ENCODE measurements at places on chromosomes 5 and 9.
A peak's percentile ranks its signal among the peaks of the same experiment; 100 is the strongest.

DNA sequence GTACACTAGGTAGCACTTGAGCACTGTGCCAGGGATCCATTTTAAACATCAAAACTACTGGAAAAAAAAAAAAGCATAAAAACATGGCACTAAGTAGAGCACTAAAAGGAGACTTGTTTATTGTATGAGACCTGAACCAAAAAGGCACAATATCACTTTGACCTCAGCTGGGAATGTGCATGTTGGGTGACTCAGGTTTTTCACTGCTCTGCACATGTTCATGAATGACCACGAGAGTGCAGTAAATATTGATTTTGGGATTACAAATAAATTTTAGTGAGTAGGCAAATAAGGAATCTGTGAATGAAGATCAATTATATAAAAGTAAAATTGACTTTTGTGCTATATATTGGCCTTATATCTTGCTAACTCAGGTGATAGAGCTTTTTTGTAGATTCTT lies 11.8 kb downstream of the RMI1 start:
- DNase-seq, result no peak

DNA sequence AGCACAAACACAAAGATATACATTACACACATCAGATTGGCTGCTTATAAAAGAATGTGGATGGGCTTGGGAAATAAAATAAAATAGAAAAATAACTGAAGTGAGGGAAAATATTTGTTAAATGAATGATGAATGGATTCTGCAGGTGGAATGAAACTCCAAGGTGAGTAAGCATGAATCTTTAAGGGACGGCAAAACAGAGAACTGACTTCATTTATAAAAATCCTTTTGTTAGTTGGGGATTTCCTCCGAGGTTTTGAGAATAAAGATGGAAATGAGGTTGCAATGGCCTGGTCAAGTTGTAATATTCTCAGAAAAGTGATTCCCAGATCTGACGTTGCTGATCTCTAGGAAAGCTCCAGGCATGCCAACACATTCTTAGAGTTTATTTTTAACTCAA lies 20.9 kb upstream of the SEMA6A start:
- DNase-seq, result no peak

GRCh38 chr9:32423371-32423770 lies 38.9 kb downstream of the ACO1 start:
- DNase-seq, result no peak

DNA sequence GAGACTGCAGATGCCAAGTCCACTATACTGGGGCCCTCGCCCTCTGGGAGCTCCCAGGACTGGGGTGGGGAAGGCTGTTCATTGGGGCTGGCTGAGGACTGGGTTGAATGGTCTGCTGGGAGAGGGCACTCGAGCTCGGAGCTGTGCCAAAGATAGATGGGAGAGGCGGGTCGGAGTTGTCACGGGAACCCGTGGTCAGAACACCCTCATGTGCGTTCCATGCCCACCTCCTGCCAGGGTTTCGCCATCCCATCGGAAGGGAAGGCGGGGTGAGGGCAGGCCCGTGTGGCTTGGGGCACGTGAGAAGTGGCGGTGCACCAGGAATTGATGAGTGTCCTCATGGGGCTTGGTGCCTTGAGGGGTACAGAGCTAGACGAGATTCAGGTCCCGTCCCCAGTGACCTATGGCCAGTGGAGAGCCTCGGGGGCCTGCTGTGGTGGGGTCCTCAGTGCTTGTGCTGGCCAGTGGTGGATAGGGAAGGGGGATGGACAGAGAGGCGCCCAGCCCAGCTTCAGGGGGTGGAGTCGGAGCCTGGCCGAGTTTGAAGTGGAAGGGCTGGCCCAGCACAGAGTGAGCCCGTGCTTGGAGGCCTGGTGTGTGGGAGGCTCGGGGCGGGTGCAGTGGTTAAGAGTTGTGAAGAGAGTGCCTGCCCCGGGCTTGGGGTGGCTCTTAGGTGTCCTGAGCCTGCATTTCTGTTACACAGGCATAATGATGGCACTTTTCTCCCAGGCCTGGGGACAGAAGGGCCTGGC lies 4.3 kb downstream of the CACFD1 start:
- no peak for DNase-seq

DNA sequence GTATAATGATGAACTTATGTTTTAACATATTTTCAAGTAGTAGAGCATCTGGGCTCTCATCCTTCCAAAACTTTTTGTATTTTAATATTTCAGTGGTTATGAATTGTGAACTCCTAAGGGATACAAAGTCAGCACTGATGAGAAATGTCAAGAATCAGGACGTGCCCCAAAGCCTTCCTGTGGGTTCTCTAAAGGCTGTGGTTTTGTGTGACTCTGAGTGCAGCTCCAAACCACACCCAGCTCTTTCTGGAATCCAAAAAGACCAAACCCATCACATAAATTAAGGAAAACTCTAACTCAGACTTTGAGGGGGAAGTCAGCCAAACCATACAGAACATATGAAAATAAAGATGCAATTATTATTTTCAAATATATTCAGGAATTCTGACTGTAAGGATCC lies 40.8 kb upstream of the SMU1 start:
- no peak for DNase-seq

DNA sequence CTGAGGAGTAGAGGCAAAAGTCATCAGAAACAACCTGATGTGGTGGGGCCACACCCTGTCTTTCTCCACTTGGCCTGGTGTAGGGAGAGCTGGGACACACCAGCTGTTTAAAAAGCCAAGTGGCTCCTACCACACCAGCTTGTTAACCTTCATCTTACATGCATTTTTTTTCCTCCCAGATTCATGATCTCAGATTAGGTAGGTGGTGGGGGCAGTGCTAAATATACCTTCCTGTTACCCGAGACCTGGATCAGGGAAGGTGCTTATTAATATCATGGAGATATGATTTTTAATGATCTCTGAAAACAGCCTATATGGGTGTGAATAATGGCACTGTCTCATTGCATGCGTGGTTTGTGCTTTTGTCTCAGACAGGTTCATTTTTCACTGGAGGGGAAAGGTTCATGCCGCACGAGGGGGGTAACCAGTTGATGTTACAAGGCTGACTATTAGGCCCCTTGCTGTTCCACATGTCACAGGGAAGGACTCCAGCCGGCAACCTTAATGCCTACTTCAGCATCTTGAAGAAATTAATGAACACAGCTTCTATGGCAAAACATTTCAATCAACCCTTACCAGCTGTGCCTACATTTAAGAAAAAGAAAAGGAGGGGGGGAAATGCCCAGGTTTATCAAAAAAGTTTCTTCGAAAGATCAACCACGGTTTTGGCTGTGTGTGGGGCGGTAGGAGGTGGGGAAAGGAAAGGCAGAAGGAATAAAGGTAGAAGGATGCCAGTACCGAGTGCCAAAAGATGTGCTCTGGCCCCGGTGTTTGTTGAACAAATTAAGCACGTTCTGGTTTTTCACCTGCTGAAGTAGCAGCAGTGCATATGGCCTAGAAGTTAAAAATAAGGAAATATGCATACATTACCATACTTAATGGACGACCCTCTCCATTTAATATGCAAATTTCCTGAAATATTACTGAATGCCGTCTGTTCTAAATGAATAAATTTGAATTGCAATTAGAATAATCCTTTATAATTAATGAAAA lies 185.4 kb downstream of the EBF1 start:
- no peak for DNase-seq

GRCh38 chr9:131685753-131686706 lies 53.8 kb downstream of the RAPGEF1 start:
- DNase-seq, result peak; percentile 54

DNA sequence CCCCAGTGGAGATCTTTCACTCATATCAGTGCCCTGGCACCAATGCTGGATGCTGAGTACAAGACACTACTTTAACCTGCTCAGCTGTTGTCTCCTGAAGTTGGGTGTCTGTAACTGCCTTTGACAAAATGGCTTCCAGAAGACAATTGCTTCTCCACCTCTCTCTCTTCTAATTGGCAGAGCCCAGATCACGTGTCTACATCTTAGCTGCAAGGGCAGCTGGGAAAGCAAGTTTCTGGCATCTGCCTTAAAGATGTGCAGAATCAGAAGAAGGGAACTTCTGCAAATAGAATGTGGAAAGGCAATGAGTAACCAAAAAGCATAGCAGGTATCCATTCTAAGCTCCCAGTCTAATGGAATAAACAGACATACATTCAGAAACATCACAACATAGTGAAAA lies 81.1 kb downstream of the PDZD2 start:
- DNase-seq, result no peak

DNA sequence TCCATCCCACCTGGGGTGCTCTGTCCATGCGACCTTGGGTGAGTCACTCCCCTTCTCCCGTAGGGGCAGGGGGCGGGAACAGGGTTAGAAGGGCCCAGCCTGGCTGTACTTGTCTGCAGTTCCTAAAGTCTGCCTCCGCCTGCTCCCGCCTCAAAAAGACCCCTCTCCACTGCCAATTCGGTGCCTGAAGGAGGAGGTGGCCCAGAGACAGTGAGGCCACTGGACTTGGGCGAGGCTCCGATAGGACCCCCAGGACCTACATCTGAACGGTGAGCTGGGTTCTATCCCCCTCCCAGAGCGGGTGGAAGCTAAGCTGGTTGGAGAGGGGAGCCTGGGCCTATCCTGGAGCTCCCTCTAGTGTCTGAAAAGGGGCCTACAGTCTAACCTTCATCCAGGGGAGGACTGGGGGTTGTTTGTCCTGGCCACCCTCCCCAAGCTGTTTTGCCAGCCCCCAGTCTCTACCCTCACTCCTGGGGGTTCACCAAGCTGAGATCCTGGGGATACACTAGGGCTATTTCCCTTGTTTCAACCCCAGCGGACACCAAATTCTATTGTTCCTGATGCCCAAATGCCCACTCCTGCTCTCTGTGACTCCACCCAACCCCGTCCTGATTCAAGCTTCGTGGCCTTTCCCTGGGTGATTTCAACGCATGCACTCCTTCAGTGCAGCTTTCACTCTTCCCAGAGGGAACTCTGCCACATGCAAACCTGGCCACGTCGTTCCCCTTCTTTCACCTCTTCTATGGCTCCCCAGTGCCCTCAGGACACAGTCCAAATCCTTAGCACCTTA lies 6.1 kb upstream of the CRB2 start:
- peak; percentile 83 for DNase-seq

GRCh38 chr5:179233909-179234562 lies 111.2 kb downstream of the ADAMTS2 start:
- DNase-seq, result no peak

DNA sequence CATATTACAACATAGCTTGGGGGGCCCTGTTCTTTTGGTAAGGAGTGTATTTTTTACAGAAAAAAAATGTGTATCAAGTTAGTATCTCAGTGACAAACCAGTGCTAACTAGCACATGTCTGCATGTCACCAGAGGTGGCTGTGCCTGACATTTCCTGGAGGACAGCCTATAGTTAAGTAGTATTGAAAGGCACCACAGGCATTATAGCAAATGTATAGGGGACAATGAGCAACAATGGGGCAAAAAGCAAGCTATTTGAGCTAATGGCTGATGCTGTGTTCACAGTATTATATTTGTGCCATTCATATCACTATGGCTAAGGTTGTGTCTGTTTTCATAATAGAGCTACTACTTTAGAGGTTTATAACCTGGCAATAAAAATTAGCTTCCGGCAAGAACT lies 1644.0 kb downstream of the MAT2B start:
- no peak for DNase-seq

- no peak for DNase-seq
Measured at GRCh38 chr5:59090323-59090722, 507.4 kb downstream of the RAB3C start.

DNA sequence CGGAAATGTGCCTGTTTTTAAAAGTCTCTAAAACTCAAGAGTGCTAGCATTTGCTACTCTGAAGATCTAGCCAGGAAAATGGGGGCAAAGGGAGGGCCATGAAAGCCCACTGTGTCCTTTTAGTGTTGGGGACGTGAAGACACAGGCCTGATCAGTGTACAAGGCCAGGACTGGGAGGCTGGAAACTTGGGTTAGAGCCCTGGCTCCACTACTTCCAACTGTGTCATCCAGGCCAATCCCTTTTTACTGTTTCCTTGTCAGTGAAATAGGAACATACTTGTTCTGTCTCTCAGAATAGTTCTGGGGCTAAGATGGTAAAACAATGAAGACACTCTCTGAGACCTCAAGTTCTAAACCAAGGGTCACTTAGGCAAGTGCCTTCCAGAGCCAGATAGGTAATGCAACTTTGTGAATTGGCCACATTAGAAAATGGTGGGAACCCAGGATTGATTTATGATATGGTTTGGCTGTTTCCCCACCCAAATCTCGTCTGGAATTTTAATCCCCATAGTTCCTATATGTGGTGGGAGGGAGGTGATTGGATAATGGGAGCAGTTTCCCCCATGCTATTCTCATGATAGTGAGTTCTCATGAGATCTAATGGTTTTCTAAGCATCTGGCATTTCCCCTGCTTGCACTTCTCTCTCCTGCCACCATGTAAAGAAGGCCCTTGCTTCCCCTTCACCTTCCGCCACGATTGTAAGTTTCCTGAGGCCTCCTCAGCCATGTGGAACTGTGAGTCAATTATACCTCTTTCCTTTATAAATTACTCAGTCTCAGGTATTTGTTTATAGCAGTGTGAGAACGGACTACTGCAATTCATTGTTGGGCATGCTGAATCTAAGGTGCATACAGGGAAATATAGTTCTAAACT lies 30.4 kb upstream of the B4GALT1 start:
- no peak for DNase-seq

DNA sequence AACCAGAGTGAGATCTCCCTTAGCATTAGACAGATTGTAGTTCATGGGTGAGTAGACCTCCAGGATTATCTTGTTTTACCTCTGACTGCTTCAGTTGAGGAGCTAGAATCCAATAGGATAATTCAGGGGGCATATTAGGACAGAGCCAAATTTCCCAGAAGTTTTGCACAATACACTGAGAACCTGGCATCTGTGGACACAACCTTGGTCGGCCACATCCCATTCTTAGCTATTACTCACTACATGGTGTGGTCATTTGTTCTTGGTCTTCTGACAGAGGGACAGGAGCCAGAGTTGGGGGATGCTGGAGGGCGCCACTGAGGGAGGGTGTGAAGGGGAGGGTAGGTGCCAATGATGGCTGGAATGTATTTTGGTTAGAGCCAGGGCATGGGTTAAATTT lies 66.6 kb downstream of the NPR3 start:
- no peak for DNase-seq

GRCh38 chr5:76607353-76607871 lies 15.8 kb downstream of the F2RL2 start:
- DNase-seq, result no peak

DNA sequence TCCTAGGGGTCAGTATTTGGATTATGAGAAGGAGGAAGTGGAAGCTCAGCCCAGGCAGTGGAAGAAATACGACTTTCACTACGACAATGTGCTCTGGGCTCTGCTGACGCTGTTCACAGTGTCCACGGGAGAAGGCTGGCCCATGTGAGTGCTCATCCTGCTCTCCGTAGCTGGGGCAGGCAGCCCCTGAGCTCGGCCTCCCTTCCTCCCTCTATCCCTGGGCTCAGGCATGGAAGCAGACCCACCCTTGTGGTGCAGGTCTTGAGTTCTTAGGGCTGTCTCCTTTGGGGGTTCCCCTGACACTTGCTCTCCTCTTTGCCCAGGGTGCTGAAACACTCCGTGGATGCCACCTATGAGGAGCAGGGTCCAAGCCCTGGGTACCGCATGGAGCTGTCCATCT lies 180.1 kb downstream of the CACNA1B start:
- DNase-seq, result no peak

DNA sequence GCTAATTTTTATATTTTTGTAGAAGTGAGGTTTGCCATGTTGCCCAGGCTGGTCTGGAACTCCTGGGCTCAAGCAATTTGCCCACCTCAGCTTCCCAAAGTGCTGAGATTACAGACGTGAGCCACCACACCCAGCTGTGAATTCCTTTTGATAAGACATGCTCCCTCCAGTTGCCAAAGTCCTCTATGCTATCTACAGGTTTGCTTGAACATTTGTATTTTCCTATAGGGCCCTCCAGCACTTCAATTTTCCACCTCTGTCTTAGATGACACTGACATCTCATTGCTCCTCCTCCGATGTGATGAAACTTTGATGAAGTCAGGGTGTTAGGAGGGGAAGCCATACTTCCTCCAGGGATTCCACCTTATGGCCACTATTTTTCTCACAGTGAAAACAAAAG lies 25.2 kb upstream of the CTSV start:
- no peak for DNase-seq

Measured in GM10248 (cell line).